ENCODE measurements at places on chromosomes 3 and 15.

GRCh38 chr15:88166082-88166993 lies 90.2 kb downstream of the NTRK3 start:
- no peak for DNase-seq

GRCh38 chr15:79197285-79197684 lies 85.2 kb upstream of the ANKRD34C start:
- DNase-seq: no peak

- DNase-seq: no peak
Observed at GRCh38 chr15:57045741-57046382, 127.4 kb downstream of the TCF12 start.

GRCh38 chr3:166420071-166420470 lies 582.8 kb upstream of the BCHE start:
- DNase-seq: no peak

DNA sequence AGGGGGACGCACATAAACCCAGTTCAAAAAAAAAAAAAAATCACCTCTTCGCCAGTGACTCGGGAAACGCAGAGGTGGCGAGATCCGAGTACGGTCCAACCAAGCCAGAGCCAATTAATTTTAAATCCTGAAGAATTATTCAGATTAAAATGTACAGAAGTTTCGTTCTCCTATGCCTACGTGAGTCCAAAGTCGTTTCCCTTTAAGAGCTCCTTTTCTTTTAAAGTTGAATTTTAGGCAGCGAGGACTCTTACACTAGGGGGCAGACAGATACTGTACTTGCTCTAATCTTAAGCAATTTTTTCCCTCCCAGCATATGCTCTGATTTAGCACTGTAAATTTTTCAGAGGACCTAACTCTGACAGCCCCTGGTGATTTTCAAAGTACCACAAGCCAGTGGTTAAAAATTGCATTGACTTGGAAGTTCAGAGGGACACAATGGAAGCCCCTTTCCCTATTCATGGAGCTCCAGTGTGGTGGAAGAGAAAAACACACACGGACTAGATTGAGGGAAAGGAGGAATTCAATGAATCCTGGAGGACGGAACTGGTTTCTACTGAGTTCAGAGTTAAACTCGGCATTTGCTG lies 3.3 kb upstream of the NR2F2 start:
- no peak for DNase-seq

DNA sequence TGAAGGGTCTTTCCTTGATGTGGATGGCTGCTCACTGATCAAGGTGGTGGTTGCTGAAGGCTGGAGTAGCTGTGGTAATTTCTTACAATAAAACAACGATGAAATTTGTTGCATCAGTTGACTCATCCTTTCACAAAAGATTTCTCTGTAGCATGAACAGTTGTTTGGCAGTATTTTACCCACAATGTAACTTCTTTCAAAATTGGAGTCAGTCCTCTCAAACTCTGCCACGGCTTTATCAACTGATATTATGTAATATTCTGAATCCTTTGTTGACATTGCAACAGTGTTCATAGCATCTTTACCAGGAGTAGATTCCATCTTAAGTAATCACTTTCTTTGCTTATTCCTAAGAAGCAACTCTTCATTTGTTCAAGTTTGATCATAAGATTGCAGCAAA lies 252.6 kb downstream of the UBE2E2 start:
- no peak for DNase-seq

DNA sequence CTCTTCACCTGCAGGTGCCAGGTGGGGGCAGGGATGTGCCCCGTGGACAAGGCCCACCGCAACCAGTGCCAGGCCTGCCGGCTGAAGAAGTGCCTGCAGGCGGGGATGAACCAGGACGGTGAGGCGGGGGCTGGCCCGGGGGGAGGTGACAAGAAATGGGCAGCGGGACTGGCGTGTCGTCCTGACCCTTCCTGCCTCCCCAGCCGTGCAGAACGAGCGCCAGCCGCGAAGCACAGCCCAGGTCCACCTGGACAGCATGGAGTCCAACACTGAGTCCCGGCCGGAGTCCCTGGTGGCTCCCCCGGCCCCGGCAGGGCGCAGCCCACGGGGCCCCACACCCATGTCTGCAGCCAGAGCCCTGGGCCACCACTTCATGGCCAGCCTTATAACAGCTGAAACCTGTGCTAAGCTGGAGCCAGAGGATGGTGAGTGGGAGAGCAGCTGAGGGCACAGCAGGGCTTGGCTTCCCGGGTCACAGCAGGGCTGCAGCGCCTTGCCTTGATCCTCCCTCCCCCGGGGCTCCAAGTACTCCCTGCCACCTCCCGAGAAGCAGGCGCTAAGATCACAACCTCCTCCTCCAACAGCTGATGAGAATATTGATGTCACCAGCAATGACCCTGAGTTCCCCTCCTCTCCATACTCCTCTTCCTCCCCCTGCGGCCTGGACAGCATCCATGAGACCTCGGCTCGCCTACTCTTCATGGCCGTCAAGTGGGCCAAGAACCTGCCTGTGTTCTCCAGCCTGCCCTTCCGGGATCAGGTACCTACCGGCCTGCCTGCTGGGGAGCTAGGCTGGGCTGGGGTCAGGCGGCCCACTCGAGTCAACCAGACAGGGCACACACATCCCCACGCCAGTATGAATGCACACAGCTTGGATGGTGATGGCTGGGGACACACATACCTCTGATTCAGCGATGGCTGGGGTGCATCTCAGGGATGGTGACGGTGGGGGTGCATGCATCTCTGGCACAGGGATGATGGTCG lies 1.7 kb downstream of the NR2E3 start:
- no peak for DNase-seq

DNA sequence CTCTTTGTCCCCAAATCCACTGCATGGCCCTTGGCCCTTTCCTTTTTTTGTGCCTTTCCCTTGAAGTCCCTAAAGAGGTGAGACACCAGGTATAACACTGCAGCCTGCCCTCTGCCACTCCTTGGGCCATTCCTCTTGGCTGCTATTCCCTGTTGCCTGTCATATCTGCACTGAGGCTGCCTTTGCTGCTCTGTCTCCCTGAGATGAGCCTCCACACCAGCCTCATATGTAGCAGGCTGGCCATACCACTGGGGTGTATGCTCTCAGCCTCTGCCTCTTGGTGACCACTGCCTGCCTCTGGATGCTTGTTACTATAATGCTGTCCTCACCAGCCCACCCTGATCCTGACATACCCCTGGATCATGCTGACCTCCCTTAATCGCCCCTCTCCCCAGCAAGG lies 252.0 kb downstream of the CLSTN2 start:
- DNase-seq: no peak

GRCh38 chr3:65497846-65498245 lies 540.9 kb downstream of the MAGI1 start:
- DNase-seq: no peak

DNA sequence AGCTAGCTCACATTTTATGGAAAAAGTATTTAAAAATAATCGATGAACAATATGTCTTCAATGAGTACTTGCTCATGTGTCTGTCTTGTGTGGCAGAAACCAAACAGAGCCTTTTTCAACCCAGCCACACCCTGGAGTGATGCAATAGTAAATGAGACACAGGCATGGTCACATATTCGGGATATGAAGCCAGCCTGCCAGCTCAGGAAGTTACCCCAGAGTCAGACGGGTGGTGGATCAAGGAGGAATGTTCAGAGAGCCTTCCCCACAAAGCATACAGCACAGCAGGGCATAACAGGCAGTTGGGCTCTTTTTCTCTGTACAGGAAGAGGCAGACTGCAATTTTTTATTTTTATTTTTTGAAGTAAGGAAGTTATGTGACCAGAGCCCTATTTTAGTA lies 27.3 kb downstream of the LARP6 start:
- no peak for DNase-seq
